ENCODE measurements at places on chromosomes 3 and 15. TPM values are rescaled to one million over a fixed set of nuclear protein-coding genes. Genes with fewer than 3 reads are reported as not detected.

The TMEM108 gene
- total RNA-seq = 0.40 TPM

The GABRA5 gene
- total RNA-seq = not detected

The MOBP gene
- total RNA-seq = 0.27 TPM

The CAMKV gene
- 0.12 TPM for total RNA-seq

The CLDN16 gene
- not detected for total RNA-seq

The PCSK6 gene
- 36.4 TPM for total RNA-seq

The AADACL2 gene
- 0.18 TPM for total RNA-seq

The PLSCR5 gene
- total RNA-seq = not detected

The KIF15 gene
- 4.2 TPM for total RNA-seq

The VEPH1 gene
- 4.2 TPM for total RNA-seq

The KNG1 gene
- total RNA-seq = 3.6 TPM

The GNAT1 gene
- total RNA-seq = not detected

The PRICKLE2 gene
- 2.6 TPM for total RNA-seq

The SMCO1 gene
- not detected for total RNA-seq

The TRAIP gene
- 5.3 TPM for total RNA-seq

The CCR3 gene
- total RNA-seq = not detected

The ADGRG7 gene
- total RNA-seq = 15.6 TPM

The KLHL40 gene
- not detected for total RNA-seq

The AP3B2 gene
- total RNA-seq = 1.9 TPM

The RETNLB gene
- 58.5 TPM for total RNA-seq

The UROC1 gene
- not detected for total RNA-seq

The WDR93 gene
- not detected for total RNA-seq

The CMTM6 gene
- 61.3 TPM for total RNA-seq

The METTL6 gene
- 6.3 TPM for total RNA-seq

The SNX22 gene
- total RNA-seq = 0.34 TPM

The CD96 gene
- total RNA-seq = 4.3 TPM

The CERS3 gene
- not detected for total RNA-seq

The SEMA6D gene
- total RNA-seq = 52.6 TPM

The GOLGA8J gene
- total RNA-seq = not detected

The ANKRD34C gene
- total RNA-seq = not detected

The TRPM1 gene
- not detected for total RNA-seq

The C3orf85 gene
- total RNA-seq = 14.3 TPM

The BOC gene
- 10.6 TPM for total RNA-seq

The ZNF662 gene
- total RNA-seq = 7.7 TPM

The HOMER2 gene
- 2.1 TPM for total RNA-seq

The IQCF2 gene
- total RNA-seq = not detected

The PLIN1 gene
- 2.3 TPM for total RNA-seq

The ISLR2 gene
- total RNA-seq = 0.52 TPM

The SLC28A2 gene
- total RNA-seq = 39.0 TPM
